ENCODE measurements at places on chromosomes 7 and 10.

GRCh38 chr7:16826060-16826459 is 21.3 kb upstream of the AGR2 start:
- DNase-seq: no peak

GRCh38 chr10:74026428-74027015 is 28.6 kb downstream of the VCL start:
- no peak for DNase-seq

GRCh38 chr10:34292675-34293074 is 522.4 kb downstream of the PARD3 start:
- no peak for DNase-seq

GRCh38 chr10:74384615-74385183 is 233.7 kb downstream of the ADK start:
- no peak for DNase-seq

- DNase-seq: no peak
Measured at GRCh38 chr7:34761627-34762026, 103.6 kb downstream of the NPSR1 start.

DNA sequence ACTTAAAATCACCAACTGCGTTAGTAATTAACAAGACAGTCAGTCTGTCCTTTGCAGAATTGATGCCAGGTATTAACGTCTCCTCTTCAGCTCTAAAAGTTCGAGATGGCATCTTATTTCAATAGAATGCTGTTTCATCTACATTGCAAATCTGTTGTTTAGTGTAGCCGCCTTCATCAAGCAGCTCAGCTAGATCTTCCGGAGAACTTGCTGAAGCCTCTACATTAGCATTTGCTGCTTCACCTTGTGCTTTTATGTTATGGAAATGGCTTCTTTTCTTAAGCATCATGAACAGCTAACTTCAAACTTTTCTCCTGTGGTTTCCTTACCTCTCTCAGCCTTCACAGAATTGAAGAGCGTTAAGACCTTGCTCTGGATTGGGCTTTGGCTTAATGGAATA is 95.5 kb upstream of the FAM20C start:
- no peak for DNase-seq

Measured in right hindlimb (tissue), 1 donor.